Lung microvascular endothelial cell (primary cell): ENCODE measurements at places on chromosomes 11 and 22. TPM values are rescaled to one million over a fixed set of nuclear protein-coding genes. Genes with fewer than 3 reads are reported as not detected.
A peak's percentile ranks its signal among the peaks of the same experiment; 100 is the strongest.

DNA sequence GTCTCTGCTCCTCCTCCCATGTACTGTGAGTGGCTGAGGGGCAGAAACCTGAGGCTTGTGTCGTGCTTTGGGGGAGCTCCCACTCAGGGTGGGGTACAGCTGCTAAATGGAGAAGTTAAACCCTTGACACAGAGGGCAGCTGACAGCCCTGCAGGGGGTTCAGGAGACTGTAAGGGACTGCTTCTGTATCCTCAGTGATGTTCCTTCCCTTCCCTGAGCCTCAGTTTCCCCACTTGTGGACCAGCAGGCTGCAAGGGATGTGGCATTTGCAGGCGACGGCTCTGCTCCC lies 15.6 kb downstream of the SYNGR1 start:
- no peak for DNase-seq

The OR8D1 gene
- total RNA-seq = not detected in 2 replicates

DNA sequence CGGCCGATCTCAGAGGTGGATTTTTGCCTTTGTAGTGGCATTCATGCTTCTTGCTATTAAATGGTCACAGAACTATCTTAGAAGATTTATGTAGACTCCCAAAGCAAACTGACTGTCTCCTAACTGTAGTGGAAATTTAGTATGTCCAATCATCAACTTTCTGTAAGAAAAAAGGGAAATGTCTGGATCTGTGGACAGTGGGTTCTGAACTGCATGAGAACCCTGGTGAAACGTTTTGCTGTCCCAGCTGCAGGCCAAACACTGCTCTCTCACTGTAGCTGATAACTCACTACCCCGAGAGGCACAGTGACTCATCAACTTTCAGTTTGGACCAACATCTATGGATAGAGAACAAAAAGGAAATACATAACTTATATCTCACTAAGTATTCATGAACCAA lies 387.1 kb downstream of the SOX6 start:
- peak; percentile 89 for DNase-seq

DNA sequence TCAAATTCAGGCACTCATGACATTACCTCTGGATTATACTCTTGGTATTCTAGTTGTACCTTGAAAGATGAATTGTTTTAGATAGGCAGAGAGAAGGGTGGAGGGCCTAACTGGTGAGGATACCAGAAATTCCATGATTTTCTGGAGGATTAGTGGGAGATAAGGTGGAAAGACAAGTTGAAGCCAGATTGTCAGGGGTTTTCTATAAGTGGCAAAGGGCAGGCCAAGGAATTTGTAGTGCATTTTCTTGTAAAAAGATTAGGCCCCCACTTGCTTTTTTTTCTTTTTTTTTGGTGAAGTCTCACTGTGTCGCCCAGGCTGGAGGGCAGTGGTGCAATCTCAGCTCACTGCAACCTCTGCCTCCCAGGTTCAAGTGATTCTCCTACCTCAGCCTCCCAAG lies 28.4 kb upstream of the PRDM10 start:
- DNase-seq = no peak

DNA sequence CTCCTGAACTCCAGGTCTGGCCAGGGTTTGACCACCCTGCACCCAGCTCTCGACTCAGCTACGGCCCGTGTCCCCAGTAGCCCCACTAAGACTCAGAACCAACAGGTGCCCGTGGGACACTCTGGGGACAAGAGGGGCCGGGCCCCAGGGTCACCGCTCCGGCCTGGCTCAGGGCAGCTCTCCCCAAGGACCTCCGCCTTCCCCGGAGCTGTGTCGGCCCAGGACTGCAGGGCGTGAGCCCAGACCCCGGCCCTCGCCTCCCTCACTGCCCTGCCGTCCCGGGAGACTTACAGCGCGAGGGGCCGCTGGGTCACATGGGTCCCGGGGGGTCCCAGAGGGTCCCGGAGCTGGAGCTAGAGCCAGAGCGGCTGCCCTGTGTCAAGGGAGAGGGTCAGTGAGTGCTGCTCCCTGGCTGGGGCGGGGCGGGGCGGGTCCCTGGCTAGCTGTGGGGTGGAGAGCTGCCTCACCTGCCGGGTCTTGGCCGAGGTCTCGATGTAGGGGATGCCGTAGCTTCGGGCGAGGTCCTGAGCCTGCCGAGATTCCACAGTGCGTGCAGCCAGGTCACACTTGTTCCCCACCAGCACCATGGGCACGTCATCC lies 2.3 kb downstream of the HRAS start:
- no peak for DNase-seq

The B3GAT1 gene
- not detected in 2 replicates for total RNA-seq

The PC gene
- total RNA-seq = 7.2 and 10.5 TPM in 2 replicates

- DNase-seq = no peak
Measured at GRCh38 chr11:124738713-124739478, 846 bp upstream of the NRGN start.

GRCh38 chr11:26193694-26194365 lies 138.1 kb upstream of the ANO3 start:
- no peak for DNase-seq

- no peak for DNase-seq
Measured at GRCh38 chr22:17655289-17655688, 16.7 kb downstream of the BCL2L13 start.

The DDX25 gene
- under 0.01 TPM in 1 of 2 replicates, not detected in the other for total RNA-seq

DNA sequence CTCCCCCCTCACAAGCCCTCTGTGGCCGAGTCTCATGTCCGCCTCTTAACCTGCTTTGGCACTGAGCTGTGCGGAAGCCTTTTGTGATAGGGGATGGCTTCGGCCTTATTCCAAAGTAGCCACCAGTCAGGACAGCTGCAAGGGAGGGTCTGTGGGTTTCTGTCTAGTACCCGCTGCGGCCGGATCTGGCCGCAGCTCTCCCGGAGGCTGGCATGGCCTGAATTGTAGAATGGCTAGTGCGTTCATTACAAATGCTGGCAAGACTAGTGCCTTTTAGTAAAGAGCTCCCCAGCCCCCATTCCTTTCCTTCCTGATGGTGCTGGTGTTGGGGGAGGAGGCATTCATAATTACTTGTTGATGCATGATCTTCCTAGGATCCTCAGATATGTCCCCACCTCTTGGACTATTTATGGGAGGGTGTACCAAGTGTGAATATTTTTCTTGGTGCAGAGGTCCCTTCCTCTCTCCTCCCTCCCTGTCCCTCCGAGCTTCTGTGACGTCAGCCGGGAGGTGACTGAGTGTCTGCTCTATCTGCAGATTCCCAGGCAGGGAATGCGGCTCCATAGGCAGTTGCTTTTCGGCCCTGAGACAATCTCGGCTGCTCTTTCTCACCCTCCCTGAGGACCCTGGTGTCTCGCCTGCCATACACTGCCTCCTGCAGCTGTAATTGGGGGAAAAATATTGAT lies 108.7 kb upstream of the E2F8 start:
- peak; percentile 45 for DNase-seq

The BEST1 gene
- total RNA-seq = under 0.01 TPM in 1 of 2 replicates, not detected in the other

GRCh38 chr11:87030458-87031054 lies 7.2 kb upstream of the TMEM135 start:
- peak; percentile 41 for DNase-seq

The GAL gene
- 0.20 and 1.5 TPM in 2 replicates for total RNA-seq

DNA sequence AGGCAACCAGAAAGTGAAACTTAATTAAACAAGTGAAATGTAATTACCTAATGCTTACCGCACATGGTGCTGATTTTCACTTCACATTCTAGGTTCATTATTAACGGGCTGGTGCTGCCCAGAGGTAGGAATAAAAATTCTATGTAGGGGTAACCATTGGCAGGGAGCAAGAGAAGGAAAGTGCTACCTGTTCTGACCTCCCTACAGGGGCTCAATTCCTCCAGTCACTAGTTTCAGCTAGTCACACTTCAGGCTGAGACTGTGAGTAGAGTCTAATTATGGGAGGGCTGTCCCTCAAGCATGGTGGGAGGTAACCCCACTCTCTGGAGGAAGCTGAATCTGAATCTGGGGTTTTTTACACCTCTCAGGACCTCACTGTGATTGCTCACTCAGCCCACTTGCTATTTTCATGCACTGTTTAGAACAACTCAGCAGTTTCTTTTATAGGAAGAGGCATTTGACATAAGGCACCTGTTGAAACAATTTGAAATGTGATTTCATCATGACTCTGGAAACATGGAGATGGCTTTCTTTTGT lies 75.4 kb downstream of the MAML2 start:
- DNase-seq = no peak

GRCh38 chr11:66448523-66448922 lies 9.9 kb upstream of the MRPL11 start:
- no peak for DNase-seq

DNA sequence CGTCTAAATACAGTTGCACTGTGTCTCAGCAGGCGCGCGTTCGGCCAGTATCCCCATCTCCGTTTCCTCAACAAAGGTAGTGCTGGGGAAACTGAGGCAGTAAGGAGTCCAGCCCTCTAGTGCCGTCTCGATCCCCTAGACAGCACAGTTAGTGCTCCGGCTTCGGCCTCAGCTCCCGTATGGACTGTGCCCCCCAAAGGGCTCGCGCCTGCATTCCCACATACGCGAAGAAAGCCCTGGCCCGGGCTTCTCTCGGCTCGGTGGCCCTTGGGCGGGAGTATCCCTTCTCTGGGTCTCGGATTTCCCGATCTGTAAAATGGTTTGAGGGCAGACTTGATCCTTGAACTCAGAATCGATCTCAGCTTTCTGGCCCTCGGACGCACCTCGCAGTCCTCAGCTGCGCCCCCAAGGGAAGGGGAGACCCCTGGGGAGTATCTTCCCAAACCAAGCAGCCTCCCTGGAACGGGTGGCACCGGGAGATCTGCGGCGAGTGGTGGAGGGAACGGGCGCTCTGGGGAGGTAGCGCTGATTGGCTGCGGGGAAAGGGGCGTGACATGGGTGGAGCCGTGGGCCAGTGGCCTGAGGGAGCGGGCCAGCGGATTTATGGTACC lies 759 bp upstream of the PEX16 start:
- peak; percentile 76 for DNase-seq

The CRACR2B gene
- total RNA-seq = 11.6 and 15.9 TPM in 2 replicates

- peak; percentile 36 for DNase-seq
Measured at GRCh38 chr11:27471589-27472397, 797 bp downstream of the LGR4 start.

- DNase-seq = no peak
Measured at GRCh38 chr22:32073262-32073661, 30.2 kb downstream of the SLC5A1 start.

DNA sequence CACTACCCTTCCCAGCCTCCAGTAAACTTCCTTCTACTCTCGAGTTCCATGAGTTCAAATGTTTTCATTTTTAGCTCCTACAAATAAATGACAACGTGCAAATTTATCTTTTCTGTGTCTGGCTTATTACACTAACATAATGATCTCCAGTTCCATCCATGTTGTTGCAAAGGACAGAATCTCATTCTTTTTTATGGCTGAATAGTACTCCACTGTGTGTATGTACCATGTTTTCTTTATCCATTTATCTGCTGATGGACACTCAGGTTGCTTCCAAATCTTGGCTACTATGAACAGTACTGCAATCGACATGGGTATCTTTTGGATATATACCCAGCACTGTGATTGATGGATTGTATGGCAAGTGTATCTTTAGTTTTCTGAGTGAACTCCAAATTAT lies 34.5 kb downstream of the FCHSD2 start:
- DNase-seq = no peak

- no peak for DNase-seq
Measured at GRCh38 chr22:35174401-35175038, 82.8 kb upstream of the HMGXB4 start.

DNA sequence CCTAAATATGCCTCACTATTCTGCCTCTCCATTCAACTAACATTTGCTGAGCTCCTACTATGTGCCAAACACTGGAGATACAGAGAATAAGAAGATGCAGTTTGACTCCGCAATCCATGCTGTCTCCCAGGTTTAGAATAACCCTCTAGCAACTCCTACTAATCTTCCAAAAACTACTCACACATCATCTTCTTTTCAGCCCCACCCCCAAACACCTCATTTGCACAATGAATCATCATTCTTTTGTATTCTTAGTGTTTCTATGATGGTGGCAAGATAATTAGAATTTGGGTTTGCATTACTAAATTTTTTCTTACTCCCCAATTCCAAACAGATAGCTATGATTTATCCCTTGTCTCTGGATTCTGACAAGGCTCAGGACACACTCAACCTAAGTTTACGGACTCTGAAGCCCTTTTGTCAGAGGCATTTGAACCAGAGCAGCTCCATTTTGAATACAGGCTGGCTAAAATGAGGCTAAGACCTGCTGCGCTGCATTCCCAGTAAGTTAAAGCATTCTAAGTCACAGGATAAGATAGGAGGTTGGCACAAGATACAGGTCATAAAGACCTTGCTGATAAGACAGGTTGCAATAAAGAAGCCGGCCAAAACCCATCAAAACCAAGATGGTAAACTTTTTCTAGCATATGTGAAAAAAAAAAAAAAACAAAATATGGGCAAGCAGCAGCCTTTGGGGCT lies 1038.9 kb downstream of the DLG2 start:
- no peak for DNase-seq

The F2 gene
- not detected in 2 replicates for total RNA-seq

- DNase-seq = peak; percentile 80
Measured at GRCh38 chr22:19855504-19856409, 1.1 kb upstream of the GNB1L start.
